Activated naive CD8-positive, alpha-beta T cell treated with anti-CD3 and anti-CD28 coated beads for 36 hours (primary cell): ENCODE measurements at places on chromosomes 11 and 22. TPM values are rescaled to one million over a fixed set of nuclear protein-coding genes. Genes with fewer than 3 reads are reported as not detected.

TAGLN gene
- total RNA-seq = 2.0 TPM

HSPB2 gene
- not detected for total RNA-seq

DNA sequence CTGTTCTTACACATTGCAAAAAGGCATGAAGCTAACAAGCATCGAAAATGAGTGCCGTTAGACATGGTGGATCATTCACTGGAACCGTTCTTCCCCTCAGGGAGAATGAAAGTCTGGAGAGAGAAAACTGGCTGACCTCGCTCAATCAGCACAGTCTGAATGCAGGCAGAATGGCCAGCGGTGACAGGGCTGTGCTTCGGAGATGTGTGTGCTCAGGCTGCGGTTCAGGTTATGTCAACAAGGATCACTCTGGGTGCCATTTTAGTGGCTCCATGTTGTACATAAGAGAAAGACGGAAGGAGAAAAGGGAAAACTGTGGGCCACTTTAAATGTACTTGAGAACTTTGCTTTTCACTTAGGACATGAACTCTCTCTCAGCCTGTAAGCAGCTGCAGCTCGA is 749.8 kb upstream of the ARHGAP42 start:
- no peak overlapping the region for H3K27ac ChIP-seq
- DNase-seq = no peak
- no peaks in the 10 kb centered on the region for H3K36me3 ChIP-seq
- no peaks in the 10 kb centered on the region for H3K4me1 ChIP-seq
- no peaks in the 10 kb centered on the region for H3K27me3 ChIP-seq
- H3K4me3 ChIP-seq = no peak overlapping the region

GRCh38 chr11:32266601-32267000 is 168.7 kb downstream of the WT1 start:
- no peak overlapping the region for H3K4me3 ChIP-seq
- peaks cover 35% of the 10 kb centered on the region for H3K27me3 ChIP-seq
- DNase-seq = no peak
